Subcutaneous preadipocyte (primary cell): ENCODE measurements at places on chromosomes 12 and 14. TPM values are rescaled to one million over a fixed set of nuclear protein-coding genes. Genes with fewer than 3 reads are reported as not detected.

The CYP27B1 gene
- total RNA-seq, result 0.39 and 1.1 TPM in 2 replicates

The OTX2 gene
- not detected in 2 replicates for total RNA-seq

The KITLG gene
- 27.9 and 45.7 TPM in 2 replicates for total RNA-seq

The NAV3 gene
- total RNA-seq, result 66.1 and 182 TPM in 2 replicates

The RFX4 gene
- total RNA-seq, result not detected in 2 replicates

The ADCY4 gene
- 3.7 and 11.5 TPM in 2 replicates for total RNA-seq

The DPF3 gene
- total RNA-seq, result 1.4 and 3.7 TPM in 2 replicates

The RPGRIP1 gene
- total RNA-seq, result not detected in 2 replicates

The HDAC7 gene
- 43.0 and 48.9 TPM in 2 replicates for total RNA-seq

The IRAK3 gene
- 25.0 and 25.6 TPM in 2 replicates for total RNA-seq

The SLC6A12 gene
- total RNA-seq, result not detected in 2 replicates

The CCDC177 gene
- not detected in 2 replicates for total RNA-seq

The SPIC gene
- not detected in 2 replicates for total RNA-seq

The NOS1 gene
- total RNA-seq, result not detected in 2 replicates

The HOXC9 gene
- 2.9 and 8.8 TPM in 2 replicates for total RNA-seq

The ISCA2 gene
- total RNA-seq, result 19.5 and 19.7 TPM in 2 replicates

The KRT85 gene
- total RNA-seq, result not detected in 2 replicates

The FGD6 gene
- 3.3 and 10.4 TPM in 2 replicates for total RNA-seq

The TBC1D30 gene
- 0.39 TPM in 1 of 2 replicates, not detected in the other for total RNA-seq

The CACNB3 gene
- total RNA-seq, result 11.3 and 14.0 TPM in 2 replicates

The WNT1 gene
- total RNA-seq, result not detected in 2 replicates

The DDN gene
- total RNA-seq, result under 0.01 TPM in 2 replicates

The CLEC1A gene
- total RNA-seq, result not detected in 2 replicates

The FGF6 gene
- total RNA-seq, result not detected in 2 replicates

The PTCSC3 gene
- total RNA-seq, result not detected in 2 replicates

The DTX1 gene
- 0.20 and 0.73 TPM in 2 replicates for total RNA-seq

The RND1 gene
- total RNA-seq, result under 0.01 TPM in 2 replicates
